ENCODE measurements at places on chromosomes 1 and 21.
A peak's percentile ranks its signal among the peaks of the same experiment; 100 is the strongest.

DNA sequence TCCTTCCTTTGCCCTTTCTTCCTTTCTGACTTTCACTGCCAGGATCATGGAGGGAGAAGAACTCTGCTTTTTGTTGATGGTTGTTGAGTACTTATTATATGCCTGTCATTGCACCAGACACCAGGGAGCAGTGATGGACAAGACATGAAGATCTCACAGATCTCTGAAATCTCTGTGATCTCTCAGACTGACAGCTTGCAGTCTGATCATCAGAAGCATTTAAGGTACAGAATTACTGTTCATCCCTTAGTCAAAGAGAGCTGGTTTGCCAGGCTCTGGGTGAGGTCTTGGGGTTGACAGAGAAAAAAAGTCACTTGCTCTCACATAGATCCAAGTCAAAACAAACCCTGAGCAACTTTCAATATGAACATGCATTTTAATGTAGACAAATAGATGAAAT lies 299.5 kb upstream of the FMN2 start:
- peak; percentile 40 for DNase-seq

DNA sequence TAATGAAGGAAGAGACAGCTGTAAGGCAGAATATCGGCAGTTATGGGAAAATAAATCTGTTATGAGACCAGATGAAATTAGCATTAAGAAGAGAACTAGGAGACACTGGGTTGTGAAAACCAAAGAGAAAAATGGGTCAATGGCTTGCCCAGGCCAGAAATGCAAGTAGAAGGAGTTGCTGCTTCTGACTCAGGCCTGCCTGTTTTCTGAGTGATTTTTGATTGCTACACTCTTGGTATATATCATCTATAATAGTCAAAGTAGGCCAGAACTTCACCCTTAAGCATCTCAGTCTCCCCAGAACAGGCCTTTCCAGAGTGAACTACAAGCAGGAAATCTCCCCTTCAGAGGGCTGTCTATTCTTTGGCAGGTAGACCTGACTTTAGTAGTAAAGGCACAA lies 107.0 kb downstream of the NRIP1 start:
- DNase-seq, result no peak

DNA sequence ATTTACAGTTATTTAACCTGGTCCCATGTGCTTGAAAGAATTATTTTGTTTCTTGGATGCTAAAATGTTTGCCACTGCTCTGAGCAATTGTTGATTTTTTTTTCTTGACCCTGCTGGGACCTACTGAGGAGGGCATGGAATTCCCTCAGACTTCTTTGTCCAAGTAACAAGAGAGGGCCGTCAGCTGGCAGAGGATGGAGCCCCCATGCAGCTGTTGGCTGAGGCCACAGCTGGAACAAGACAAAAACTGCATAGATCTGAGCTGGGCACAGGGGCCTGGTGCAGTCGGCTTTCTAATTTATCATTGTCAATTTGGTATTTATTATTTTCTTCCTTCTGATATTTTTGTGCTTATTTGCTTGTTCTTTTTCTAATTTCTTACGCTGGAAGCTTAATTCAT lies 39.6 kb upstream of the ABCG1 start:
- DNase-seq, result no peak

- no peak for DNase-seq
These were observed 131.2 kb upstream of the SPATA6 start for GRCh38 chr1:48603222-48603621.

DNA sequence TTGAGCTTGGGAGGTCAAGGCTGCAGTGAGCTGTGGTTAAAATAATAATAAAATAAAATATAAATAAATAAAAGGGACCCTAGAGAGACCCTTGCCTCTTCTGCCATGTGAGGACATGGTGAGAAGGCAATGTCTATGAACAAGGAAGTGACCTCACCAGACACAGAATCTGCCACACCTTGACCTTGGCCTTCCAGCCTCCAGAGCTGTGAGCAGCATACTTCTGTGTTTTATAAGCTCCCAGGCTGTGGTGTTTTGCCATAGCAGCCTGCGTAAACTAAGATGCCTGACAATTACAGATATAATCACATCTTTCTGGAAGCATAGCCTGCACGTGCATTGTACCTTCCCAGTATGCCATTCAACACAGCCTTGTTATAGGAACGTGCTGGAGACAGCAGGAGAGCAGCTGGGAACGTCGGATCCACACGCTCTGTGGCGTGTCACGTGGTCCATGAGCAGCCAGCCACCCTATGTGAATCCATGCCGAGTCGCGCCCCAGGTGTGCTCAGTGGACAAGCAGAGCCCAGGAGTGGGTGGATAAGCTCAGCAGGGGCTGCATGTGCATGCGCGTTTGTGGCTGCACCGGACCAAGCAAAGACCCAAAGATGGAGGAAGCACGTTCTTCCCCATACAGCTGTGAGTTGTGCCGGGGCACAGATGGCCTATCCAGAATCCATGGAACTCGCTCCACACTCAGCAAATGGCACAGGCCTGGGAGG lies 17.8 kb downstream of the WNT9A start:
- no peak for DNase-seq

DNA sequence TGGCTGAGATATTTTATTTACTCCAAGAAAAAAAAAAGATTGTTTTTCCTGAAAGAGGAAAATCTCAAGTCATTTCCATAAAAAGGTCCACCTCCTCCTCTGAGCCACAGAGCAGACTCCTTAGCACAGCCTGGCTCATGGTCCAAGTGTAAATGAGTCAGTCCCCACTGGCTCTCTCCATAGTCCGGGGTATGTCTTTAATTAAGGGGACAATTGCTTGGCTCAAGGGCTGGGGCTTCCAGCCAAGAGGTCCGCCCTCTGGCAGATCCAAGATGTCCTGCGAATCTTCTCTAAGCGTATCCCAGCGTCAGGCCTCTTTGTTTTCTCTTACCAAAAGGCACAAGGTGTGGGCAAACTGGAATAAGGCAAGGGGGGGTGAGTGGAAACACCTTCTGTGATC lies 33.3 kb downstream of the FOXD2 start:
- DNase-seq, result no peak

DNA sequence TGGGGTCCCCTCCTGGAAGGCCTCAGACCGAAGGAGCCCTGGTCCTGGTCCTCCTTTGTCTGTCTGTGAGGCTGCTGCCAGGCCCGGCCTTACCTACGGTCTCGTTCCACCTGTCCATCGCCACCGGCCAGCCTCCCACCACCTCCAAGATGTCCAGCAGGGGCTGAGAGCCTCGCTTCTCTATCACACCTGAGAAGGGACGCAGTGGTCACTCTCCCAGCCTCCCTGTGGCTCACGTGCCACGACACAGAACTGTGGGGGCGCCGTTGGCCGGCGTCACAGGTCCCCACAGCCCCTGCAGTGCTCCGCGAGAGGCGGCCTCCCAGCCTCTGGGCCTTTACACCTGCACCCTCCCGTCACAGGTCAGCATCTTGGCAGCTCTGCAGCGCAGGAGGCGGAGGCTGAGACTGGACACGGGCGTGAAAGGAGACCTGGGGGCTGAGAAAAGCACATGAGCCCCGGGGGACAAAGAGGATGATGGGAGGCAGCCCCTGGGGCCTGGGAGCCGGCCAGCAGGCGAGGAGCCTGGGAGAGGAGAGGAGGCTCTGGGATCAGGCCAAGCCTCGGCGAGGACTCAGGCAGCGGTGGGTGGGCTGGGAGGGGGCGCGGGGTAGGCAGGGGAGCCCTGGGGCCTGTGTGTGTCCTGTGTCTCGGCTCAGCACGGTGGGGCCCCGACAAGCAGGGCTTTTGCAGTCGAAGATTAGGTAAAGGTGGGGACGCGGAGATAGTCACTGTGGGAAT lies 20.5 kb downstream of the PRXL2B start:
- DNase-seq, result no peak

- DNase-seq, result no peak
These were observed 10.0 kb downstream of the ZSCAN20 start for GRCh38 chr1:33482412-33482811.

DNA sequence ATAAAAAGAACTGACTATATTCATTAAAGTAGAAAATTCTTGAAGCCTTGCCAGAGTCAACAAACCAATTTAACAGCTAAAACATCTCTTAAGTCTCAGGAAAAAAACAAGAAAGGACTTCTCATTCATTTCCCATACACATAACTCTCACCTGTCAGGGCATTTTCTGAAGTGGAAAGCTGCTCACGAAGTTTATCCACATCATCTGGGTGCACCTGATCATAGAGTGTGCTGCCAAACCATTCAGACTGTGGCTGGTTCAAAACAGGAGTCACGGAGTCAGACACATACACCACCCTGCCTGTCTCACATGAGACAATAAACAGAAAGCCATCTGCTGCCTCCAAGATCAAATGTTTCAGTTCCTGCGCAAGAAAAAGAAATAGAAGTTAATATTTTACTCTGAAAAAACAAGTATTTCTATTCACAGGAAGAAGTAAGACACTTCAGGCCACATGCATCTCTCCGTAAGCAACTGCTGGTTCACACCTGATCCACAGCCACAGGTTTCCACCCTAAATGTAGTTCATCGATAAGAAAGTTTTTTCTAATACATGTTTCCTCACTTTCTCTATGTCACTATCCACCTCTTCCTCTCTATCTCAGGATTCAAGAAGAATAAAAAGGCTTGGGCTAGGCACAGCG lies 28.2 kb upstream of the CTSK start:
- DNase-seq, result no peak

DNA sequence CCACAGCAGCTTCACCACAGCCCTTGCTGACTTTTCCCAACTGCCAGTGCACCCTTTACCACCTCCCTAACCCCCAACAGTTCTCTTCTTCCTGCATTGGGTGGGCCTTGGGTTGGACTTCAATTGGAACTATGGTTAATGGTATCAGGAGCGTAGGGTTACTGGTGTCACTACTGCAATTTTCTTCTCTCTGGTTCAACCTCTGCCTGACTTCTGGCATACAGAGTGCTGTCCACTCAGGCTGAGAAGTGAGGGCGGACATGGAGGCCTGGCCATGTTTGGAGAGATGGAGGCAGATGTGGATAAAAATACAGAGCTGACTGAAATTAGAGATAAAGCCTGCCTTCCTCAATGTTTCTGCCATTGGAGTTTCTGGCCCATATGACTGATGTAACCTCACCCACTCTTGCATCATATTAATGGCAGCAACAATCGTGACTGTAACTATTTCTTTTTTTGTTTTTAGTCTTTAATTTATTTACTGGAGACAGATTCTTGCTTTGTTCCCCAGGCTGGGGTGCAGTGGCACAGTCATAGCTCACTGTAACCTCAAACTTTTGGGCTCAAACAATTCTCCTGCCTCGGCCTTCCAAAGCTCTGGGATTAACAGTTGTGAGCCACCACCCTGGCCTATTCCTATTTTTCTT lies 87.8 kb downstream of the NAV1 start:
- DNase-seq, result no peak

DNA sequence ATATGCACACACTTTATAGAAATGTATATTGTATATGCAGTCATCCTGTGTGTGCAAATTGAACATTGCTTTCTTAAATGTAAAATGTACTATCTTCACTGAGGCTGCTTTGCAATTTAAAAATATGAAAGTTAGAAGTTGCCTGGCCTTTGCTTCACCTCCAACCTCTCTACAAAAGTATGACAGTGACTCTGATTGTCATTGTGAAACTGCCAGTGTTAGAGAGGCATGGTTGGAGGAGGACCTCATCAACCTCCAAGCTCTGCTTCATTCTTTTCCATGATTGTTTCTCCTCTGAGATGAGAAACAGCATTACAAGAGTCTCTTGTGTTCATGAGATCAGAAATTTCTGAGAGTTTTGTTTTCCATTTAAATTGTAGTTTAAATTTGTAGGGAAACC lies 185.5 kb downstream of the ZC3H11B start:
- no peak for DNase-seq

- DNase-seq, result peak; percentile 2
These were observed 2018.4 kb downstream of the NCAM2 start for GRCh38 chr21:23016617-23017016.

- DNase-seq, result no peak
These were observed 50.9 kb downstream of the LEPR start for GRCh38 chr1:65471213-65471833.

DNA sequence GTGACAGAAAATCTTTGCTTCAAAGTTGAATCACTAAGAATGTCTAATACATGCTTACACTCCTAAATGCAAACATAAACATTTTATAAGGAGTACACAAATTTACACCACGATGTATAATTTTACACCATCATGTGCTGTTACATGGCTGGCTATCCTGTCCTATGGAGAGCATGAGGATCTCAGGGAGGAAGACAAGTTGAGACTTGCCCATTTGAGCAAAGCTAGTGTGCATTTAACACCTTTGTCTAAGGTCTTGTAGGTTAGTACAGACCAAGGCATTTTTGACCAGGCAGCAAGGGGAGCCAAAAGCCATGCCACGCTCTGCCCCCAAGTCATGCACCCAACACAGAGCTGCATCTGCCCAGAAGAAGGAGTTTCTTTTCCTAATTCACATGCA lies 14.5 kb upstream of the COG2 start:
- no peak for DNase-seq

DNA sequence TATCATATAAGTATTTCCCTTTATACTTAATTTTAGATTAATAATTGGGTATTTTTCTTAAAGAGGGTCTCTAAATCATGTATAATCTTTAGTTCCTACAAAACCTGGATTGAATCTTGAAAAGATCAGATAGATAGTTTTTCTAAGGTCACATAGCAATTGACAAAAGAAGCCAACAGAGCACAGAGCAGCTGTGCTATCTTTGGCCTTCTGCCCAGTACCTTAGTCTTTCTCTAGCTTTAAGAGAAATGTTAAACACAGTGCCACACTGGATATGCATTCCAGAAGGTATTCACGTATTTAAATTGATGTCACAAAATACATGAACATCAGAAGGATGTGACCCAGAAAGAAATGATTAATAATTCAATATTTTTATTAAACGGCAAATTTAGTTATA lies 86.8 kb downstream of the C21orf91 start:
- no peak for DNase-seq

DNA sequence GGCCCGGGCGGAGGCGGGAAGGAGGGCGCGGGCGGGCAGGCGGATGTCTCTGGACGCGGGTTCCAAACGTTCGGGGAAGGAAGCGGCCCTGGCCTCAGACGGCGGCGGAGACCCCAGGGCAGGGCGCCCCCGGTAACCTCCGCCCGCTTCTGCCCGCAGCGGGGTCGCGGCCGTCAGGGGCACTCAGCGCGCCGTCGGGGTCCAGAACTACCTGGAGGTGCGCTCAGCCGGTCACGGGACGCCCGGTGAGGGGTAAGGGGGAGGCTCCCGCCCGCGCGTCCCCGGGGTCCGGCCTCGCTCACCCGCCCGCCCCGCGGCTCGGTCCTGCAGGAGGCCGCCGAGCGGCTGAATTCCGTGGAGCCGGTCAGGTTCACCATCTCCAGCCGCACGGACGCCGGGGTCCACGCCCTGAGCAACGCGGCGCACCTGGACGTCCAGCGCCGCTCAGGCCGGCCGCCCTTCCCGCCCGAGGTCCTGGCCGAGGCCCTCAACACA lies 406 bp downstream of the PUSL1 start:
- DNase-seq, result no peak
